Activated T-cell treated with anti-CD3 and anti-CD28 coated beads for 24 hours (primary cell): ENCODE measurements at places on chromosomes 11 and 22.

DNA sequence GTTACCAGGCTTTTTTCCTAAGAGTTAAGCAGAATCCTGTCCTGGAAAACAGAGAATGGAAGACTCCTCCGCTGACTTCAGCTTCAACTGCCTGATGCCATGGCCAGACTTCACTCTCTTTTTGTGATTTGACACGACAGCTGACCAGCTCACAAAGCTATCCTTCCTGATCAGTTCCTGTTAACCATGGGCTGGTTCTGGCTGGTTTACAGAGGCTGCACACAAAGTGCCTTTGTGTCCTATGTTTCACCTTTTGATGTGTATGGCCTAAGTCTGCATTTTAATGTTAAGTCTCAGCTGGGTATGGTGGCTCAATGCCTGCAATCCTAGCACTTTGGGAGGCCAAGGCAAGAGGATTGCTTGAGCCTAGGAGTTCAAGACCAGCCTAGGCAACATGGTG, 11.1 kb downstream of the FOLR3 start:
- DNase-seq: no peak

GRCh38 chr22:25030636-25031035, 78.1 kb downstream of the KIAA1671 start:
- DNase-seq: no peak

GRCh38 chr22:41181349-41182241, 23.5 kb upstream of the L3MBTL2 start:
- DNase-seq: no peak

DNA sequence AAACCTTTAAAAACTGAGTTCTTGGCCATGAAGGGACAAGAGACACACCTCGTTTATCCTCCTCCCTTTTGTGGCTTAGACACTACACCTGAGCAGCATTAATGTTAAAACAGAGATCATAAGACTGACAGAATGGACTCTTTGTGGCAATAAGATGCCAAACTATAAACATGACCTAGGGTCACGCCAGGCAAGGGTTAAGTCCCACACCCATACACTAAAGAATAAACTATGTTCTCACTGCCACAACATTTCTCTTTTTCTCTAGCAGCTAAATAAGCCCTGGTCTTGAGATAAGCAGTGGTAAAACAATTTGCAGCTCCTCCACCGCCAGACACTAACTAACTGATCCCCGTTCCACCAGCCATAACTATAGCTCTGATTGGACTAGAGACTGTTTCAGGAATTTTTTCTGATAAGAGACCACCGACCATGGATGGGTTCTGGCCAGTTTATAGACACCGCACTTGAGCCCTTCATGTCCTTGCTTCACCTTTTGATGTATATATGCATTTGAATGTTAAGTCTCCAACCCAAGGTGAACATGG, 4.9 kb upstream of the SLCO2B1 start:
- no peak for DNase-seq

DNA sequence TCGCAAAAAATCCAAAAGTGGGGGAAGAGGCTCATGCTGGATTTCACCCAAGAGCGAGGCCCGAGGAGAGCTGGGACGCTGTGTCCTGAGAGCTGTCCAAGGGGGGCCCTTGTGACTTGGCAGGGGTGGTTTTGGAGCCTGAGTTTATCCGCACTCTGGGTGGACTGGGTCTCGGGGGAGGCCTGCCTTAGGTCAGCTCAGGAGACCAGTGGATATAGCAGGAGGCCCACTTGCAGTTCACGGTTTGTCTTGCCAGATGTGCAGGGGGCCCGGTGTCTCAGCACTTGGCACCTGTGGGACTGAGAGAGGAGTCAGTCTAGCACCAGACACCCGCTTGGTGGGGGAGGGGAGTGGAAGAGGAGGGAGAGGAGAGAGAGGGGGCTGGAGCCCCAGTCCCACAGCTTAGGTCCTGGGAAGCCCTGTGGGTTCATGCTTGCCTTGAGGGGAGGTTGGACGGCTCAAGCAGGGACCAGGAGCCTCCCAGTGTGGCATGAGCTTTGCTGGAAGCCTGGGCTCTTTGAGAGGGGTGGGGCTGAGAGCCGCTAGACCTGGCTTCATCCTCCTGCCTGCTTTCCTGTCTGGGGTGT, 33.4 kb downstream of the PARVB start:
- DNase-seq: no peak

GRCh38 chr11:72088076-72088808, 7.6 kb downstream of the LRRC51 start:
- DNase-seq: no peak

GRCh38 chr11:22539821-22540256, 85.8 kb downstream of the FANCF start:
- no peak for DNase-seq

GRCh38 chr22:29879753-29880152, 3.2 kb upstream of the MTMR3 start:
- no peak for DNase-seq

DNA sequence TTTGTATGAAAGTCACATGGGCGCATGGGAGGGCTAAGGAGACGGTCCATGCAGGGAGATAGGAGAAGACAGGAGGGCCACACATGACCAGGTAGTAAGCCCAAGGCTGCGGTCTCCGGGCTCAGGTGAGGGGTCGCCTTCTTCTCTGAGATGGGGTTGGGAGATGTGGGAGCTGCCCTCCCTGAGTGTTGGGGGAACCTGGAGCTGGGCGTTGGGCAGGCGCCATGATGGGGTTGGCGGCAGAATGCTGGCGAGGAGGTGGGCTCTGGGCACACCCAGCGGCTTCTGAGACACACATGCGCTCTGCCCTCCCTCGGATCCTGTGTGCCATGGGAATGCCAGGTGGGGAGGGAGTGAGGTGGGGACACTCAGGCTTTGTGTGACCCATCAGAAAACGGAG, 254.8 kb downstream of the TBC1D22A start:
- DNase-seq: no peak

GRCh38 chr11:8681837-8682302, 595 bp downstream of the TRIM66 start:
- DNase-seq: no peak

- DNase-seq: no peak
These were observed 478.4 kb downstream of the BRD1 start for GRCh38 chr22:49349181-49349835.

GRCh38 chr11:116871248-116871647, 33.8 kb upstream of the APOA1 start:
- no peak for DNase-seq

DNA sequence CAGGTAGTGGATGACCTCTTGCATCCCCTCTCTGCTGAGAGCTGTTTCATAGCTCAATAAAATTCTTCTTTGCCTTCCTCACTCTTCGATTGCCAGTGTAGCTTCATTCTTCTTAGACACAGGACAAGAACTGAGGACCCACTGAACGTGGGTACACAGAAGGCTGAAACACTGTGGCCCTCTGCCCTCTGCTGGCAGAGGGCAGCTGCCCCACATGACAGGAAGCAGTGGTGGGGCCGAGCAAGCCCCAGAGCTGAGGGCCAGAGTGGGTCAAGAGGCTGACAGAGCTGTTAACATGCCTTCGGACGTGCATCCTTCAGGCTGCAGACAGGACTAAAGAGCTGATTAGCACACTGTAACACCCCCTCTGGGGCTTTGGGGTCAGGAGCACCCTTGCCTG, 15.6 kb downstream of the SMC1B start:
- no peak for DNase-seq

GRCh38 chr11:131875611-131876010, 505.2 kb downstream of the NTM start:
- DNase-seq: no peak

- DNase-seq: no peak
These were observed 60.4 kb downstream of the TRAF6 start for GRCh38 chr11:36449561-36450096.

DNA sequence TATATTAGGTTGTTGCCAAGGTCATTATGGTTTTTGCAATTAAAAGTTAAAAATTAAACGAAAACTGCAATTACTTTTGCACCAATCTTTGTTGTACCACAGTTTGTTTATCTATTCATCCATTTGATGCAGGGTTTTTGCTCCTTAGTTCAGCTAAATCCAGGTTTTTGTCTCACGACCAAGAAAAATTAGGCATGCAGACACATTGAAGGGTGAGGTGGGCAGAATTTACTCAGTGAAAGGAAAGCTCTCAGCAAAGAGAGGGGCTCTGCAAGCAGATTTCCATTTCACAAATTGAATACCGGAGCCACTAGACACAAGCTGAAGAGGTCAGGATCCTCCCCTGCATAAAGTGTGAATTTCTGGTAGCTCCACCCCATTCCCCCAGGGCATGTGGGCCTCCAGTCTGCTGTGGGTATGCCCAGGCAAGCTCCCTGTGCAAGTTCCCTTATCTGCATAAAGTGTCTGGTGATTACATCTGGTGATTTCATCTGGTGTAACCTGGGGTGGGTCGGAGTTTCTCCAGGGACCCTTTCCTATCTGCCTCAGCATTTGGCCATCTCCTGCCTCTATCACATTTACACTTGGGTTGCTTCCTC, 33.3 kb downstream of the APOL6 start:
- no peak for DNase-seq
